A673 (cell line): ENCODE measurements at places on chromosomes 13 and 19.

- no peak for DNase-seq
These were observed 848.1 kb upstream of the SLITRK1 start for GRCh38 chr13:84730376-84730775.

DNA sequence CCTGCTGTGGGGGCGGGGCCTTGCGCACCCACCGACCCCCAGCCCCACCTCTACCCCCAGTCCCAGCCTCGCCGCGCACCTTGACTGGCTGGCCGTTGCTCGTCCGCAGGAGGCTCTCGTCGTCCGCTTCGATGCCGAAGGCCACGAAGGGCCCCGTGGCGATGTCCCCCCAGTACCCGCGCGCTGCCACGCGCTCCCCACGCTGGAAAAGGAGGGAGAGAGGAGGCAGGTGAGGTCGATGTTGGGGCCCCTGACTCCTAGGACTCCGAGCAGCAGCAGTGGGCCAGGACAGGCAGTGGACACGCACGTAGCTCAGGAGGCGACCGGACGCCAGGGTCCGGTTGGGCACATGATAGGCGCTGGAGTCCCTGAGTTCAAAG lies 3.4 kb upstream of the TNNI3 start:
- DNase-seq = no peak

DNA sequence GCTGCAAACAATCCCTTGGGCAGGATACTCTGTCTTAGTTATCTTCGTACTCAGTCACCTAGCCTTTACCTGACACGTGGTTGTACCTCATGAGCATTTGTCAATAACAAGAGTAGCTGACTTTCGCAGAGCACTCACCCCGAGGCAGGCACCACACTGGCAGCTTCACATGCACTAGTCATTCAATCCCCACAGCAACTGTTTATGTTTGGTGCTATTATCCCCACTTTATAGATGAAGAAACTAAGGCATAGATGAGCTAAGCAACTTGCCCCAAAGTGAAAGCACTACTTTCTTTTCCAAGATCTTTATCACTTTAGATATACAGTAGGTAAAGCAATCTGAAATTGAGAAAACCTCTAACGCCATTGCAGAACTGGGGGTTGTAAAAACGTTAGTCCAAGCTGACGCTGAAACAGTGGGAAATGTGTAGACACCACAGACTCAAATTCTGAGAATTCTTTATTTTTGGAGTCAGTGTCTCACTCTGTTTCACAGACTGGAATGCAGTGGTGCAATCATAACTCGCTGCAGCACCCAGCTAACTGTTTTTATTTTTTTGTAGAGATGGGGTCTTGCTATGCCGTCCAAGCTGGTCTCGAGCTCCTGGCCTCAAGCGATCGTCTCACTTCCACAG lies 446.0 kb downstream of the FOXO1 start:
- no peak for DNase-seq

DNA sequence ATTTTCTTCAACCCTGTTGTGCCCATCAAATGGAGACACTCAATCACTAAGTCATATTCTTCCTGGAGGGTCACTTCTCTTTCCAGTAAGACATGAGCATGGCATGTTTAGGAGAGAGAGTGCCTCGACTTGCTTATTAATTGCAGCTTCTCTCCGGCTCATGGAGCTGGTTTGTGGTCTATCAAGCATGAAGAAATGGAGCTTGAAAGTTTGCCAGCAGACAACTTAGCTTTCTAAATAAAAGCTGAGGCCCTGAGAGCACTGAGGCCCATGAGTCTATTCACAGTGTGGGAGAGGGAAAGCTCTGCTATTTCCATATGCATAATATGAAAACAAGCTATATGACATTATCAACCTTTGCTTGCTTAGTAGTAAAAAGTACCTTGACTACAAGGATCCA lies 378.5 kb downstream of the FGF9 start:
- no peak for DNase-seq

GRCh38 chr13:24083722-24084421 lies 76.6 kb upstream of the SPATA13 start:
- peak; percentile 72 for DNase-seq

- no peak for DNase-seq
These were observed 7.2 kb downstream of the KMT5C start for GRCh38 chr19:55346725-55347441.

GRCh38 chr19:35460608-35461007 lies 12.6 kb downstream of the FFAR2 start:
- DNase-seq = no peak

- DNase-seq = peak; percentile 19
These were observed 321.2 kb downstream of the IRS2 start for GRCh38 chr13:109465148-109465547.

- no peak for DNase-seq
These were observed 819.2 kb downstream of the LIG4 start for GRCh38 chr13:107395927-107396662.

GRCh38 chr13:84358601-84359000 lies 476.3 kb upstream of the SLITRK1 start:
- DNase-seq = no peak

DNA sequence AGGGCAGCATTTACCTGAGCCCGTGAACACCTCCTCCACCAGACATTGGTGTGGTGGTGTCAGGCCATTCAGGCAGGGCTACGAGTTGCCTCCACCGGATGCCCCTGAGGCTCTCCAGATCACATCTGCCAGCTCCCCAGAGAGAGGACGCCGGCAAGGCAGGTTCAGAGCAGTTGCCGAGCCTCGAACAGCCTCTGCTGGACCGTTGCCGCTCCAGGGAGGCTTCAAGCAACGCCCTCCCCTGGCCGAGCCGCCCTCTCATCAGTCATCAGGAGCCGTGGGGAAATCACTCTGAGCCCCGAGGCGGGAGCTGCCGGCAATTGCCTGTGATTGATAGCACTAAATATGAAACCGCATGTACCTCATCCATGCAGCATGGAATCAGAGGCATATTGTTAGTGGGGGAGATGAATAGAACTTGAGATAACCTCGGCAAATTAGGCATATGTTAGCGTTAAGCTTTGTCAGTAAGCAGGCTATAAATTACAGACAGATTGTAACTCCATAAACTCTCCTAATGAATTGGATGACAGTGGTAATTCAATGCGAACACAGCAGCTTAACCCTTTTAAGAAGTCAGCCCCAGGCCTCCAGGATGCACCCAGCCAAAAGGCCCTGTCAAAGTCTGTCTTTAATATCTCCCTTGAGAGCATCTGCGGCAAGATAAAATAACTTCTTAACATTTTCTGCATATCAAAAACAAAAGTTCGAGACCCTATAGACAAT lies 29.8 kb upstream of the SPACA7 start:
- peak; percentile 79 for DNase-seq

GRCh38 chr19:10402441-10403038 lies 802 bp downstream of the CDC37 start:
- peak; percentile 82 for DNase-seq

DNA sequence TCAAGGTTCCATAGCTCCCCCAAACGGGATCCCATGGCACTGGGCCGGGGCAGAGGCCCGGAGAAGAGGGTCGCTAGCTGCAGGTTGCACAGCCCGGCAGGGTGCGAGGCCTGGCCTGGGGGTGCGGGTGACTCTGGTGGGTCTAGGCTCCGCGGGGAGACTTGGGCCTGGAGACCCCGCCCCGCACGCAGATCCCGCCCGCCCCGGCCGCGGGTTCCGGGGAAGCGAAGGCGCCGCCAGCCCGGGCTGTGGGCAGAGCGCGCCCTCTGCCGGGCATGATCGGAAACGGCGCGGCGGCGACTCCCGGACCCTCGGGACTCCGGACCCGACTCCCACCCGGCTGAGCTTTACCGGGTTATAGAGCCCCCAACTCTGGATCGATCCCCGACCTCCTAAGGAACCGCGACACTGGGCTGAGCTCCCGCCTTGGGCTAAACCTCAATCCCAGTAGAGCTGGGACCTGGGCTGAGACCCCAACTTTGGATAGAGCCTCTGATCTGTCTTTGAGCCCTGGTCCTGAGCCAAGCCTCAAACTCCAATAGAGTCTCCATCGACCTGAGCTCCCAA lies 3.1 kb upstream of the TNFAIP8L1 start:
- DNase-seq = peak; percentile 78

GRCh38 chr13:87280139-87280538 lies 391.0 kb upstream of the SLITRK5 start:
- DNase-seq = no peak

DNA sequence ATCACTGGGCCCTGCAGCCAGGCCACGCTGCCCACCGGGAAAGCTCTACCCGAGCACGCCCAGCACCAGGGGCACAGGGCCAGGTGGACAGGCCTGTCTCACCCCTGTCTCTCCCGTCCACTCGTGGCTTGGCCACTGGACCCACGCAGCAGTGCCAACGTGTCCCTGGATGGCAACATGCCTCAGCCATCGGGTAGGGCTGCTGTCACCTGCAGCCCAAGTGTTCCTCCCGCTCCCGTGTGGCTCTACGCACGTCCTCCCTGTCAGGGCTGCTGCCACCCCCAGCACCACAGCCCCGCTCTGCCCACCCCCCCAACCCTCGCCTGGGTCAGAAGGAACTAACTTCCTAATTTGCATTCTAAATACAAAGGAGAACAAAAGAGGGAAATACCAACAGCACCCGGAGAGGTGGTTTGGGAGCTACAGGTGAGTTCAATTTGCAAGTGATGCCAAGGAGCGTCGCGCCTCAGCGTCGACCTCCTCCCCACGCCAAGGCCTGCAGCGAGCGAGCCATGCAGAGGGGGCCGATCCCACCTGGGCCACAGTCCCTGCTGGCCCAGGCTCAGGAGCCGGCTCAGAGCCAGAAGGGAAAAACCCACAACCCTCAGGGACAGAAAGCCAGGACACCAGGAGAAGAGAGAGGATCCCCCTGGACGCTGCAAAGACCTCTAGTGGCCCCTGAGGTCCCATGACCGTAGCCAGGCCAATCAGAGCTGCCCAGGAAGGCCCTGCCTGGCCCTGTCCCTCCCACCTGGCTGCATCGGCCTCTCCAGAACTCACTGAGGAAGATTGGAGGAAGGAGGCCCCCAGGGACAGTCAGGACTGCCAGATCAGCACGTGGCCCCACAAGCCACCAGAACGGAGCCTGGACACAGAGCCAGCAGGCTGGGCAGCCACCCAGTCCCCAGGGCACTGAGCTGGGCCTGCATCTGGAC lies 128.4 kb upstream of the SPACA7 start:
- no peak for DNase-seq

- DNase-seq = peak; percentile 87
These were observed 177.5 kb downstream of the DCLK1 start for GRCh38 chr13:35953537-35954206.

GRCh38 chr19:47438793-47439220 lies 19.5 kb upstream of the MEIS3 start:
- no peak for DNase-seq

DNA sequence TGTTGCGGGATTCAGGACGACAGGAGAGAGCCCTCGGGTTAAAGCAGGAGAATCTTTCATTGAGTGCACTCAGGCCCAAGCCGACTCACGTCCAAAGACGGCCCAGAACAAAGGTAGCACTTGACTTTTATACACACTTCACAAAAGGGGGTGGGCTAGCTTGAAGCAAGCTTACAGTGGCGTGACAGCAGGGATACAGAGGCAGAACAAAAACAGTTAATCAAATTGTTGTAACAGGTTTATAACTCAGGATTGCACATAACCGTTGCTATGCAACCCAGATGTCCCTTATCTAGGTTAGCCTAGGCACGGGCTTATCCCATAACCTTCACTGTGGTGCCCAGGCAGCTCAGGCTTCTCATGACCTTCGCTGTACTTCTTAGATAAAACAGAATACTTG lies 2.0 kb downstream of the MED25 start:
- DNase-seq = no peak

DNA sequence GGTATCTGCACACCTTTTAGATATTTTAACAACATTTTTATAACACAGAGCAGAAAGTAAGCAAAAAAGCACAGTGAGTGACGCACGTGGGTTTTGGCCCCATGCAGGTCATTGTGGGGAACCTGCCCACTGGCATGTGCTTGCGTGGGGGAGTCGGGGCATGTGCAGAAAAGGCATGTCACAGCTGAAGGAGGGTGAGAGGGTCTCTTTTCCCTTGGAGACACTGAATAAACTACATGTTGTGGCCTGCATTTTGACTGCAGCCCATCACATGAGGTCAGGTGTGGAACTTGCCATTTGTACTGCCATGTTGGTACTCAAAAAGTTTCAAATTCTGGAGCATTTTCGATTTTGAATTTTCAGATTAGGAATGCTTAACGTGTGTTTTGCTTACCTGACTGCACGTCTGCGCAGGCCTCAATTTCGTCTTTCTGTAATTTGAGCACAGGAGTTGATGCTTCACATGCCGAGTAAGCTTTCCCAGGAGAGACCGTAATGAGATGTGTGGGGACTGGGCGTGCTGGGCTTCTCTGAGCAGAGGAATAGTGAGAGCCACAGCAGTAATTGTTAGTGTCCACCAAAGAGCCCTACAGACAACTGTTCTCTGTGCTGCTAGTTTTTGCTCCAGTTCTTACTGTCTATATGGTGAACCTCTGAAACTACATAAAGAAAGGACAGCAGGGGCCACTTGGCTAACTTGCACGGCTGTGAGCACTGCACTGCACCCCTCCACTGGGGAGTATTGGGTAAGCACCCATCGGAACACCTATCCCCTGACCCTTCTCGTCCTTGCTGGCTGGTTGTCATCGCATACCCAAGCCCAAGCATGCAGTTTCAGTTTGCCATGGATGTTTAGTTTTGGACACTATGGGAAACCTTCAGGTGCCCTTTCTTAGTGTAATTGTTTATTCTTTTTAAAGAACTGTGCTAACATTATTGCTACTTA lies 72.9 kb upstream of the GPR183 start:
- no peak for DNase-seq

DNA sequence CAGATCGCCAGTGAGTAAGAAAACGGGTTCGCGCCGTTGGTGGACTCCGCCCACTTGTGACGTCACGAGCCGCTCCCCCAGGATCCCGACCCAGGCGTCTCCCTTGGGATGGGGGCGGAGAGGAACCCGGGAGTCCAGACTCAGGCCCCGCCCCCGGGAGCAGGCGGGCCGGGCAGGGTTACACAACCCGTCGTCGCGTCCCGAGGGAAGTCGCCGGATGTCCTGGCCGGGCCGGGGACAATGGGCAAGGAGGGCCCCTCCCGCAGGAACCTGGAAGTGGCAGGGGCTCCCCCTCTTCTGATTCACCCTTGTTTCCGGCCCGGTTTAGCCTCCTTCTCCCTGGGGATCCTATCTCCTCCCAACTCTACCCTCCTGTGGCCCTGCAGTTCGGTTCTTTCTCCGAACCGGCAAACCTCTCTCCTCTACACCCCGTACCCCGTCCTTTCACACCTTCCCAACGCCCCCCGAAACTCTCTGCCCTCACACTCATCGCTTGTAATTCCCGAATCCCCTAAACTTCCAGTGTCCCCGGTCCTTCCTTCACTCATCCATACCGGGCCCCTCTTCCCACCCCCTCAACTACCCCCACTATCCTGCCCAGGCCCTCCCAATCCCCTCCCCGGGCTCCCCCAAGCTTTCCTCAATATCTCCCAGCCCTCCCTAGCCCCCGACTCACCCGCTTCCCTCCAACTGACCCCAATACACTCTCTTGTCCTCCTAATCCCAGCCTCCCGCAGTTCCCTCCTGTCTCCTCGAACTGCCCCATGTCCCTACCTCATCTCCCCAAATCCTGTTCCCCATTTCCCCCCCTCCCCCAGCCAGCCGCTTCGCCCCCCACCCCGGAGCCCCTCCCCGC lies 20.0 kb upstream of the ERCC1 start:
- DNase-seq = peak; percentile 96
